ENCODE measurements at places on chromosomes 11 and 22.

DNA sequence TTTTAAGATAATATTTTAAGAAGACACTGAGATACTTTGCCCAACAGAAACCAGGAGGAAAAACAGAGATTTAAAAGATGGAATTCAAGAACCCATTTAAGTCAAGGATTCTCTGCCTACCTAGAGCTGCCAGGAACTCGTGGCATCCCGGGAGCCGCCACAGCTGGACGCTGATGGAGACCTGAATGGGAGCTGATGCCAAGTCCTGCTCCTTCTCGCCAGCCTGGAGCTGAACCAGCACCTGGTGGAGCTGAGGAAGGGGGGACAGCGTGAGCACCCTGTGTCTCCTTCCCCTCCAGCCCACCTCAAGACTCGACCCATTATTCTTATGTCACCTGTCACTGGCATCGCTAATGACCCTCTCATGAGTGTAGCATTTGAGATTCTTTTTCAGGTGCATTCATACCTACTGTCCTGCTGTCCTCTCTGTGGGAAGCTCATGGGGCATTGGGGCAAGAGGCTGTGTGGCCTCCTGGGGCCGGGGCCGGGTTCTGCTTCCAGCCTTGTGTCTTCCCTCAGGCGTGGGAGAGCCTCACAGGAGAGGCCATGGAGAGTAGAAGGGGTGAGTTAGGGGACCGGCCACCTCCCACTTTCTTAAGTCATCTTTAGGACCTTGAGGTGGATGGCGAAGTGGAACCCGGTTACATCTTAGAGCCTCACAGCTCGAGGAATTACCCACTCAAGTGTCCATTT is 70.8 kb upstream of the PITPNB start:
- DNase-seq: no peak

GRCh38 chr11:98234698-98235097 is 786.1 kb upstream of the CNTN5 start:
- DNase-seq: no peak

DNA sequence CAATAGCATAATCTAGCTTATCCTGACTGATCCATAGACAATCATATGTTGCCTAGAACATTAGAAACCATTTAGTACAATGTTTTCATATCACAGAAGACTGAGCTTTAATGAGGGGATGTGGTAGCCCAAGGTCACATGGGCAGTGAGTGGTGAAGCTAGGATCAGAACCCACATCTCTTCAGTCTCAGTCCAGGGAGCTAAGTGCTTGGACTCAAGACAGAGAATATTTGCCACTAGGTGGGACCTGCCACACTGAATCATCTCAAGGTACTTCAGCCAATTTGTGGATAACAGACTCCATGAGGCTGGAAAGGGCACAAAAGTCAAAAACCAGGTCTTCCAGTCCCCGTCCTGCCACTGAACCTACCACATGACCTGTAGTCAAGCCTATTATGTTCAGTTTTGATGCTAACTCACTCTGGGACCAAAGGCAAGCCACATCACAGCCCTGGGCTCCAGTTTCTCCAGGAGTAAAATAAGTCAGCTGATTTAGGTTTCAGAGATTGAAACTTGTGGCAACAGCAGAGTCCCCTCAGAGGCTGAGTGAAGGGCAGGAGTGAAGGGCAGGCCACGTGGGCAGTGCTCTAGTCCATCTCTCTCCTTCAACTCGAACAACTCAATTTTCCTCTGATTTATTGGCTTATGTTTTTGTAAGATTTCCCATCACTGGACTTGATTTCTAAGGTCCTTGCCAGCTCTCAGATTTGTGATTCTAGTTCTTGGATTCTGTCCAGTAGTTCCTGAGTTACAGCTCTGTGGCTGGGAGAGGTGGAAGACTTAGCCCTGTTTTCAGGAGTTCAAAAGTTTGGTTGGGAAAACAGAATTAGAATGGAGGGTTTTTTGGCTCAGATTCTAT is 84.6 kb upstream of the PHOX2A start:
- no peak for DNase-seq

DNA sequence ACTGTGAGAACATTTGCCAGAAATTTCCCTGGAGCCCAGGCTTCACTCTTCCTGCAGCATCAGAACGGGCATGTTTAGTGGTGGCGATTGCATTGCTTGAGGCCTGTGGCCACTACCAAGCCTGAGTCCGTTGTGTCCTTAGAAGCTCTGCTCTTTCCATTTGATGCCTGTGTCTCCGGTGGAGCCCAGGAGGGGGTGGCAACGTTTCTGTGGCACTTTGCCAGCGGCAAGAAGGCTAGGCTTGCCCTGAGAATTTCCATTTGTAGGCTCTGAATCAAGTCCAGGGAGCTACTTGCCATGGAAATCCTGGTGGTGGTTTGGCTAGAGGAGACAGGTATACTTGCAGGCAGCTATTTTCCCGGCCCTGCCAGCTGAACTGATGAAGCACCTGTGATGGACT is 47.1 kb downstream of the ADAMTS8 start:
- no peak for DNase-seq

DNA sequence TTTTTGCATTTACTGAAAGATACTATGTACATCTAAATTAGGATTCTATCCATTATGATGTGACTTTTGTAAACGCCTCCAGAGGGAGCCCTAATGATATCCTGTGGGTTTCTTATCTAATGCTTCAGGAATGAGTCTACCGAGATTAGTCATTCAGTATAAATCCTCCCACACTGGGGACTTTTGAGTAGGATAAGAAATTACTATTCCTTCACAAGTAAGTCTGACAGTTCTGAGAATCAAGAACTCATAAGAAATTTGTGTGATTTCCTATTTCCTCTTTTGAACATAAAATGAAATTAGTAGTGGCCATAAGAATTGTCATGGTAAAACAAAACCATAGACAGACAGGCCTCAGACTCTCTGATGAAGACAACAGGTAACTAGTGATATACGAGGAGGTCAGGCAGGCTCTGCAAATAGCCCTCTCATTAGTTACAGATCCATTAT is 10.0 kb upstream of the OR5M1 start:
- peak; percentile 11 for DNase-seq

DNA sequence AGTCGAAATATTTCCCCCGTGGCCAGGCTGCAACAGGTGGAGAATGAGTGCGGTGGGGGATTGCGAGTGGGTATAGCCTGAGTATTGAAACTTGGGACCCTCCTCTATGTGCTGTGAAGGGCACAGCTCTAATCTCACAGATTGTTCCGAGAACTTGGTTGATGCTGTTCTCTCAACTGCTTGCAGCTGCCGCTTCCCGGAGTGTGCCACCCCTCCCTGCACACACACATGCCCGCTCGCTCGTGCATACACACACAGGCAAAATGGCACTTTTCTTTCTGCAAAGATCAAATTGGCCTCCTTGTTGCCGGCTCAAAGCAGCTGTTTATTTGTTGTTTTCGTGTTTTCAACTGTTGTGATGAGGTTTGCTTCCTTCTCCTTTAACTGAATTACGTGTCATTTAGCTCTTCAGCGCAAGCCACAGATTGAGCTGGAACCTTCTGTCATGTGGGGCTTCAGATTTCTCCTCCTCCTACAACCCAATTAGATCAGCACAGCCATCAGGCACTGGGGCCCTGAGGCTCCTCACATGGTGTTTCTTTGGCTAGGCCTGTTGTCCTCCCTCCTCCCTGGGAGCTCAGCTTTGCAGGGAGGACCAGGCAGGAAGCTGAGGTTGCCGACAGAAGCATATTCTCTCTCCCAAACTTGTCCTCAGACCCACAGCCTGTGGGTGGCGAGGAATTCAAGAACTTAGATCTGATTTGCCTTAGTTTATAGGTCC is 13.9 kb upstream of the B3GAT1 start:
- DNase-seq: no peak

- no peak for DNase-seq
Observed at GRCh38 chr11:74681686-74682651, 49.3 kb downstream of the CHRDL2 start.

DNA sequence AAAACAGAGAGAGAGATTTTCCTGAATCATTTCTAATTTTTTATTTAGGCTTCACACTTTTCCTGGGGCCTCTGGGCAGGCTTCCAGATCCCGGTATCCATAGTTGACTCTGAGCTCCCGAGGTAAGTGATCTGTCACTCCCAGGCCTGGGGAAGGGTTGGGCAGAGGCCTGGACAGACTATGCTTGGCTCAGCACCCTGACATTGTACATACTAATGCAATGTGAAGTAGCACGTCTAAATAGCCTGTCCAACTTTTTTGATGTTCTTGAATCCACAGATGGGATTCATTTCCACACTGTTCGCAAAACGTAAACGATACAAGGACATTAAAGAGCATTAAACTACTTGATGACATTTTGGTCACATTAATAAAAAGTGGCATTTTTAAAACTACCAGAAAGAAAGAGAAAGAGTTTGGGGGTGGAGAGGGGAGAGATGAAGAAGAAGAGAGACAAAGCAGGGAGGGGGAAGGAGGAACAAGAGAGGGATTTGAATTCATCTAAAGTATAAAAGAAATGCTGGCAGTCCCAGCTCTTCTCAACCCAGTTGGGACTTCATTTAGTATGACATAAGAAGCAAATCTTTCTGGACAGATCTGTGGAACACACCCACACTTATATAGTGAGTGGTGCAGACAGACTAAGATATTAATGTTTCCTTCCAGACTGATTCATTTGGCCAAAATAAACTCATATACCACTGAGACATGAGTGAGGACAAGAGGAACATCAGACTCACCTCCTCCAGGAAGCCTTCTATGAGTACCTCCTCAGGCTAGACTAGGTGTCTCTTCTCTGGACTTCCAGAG is 514.2 kb downstream of the SOX6 start:
- no peak for DNase-seq

DNA sequence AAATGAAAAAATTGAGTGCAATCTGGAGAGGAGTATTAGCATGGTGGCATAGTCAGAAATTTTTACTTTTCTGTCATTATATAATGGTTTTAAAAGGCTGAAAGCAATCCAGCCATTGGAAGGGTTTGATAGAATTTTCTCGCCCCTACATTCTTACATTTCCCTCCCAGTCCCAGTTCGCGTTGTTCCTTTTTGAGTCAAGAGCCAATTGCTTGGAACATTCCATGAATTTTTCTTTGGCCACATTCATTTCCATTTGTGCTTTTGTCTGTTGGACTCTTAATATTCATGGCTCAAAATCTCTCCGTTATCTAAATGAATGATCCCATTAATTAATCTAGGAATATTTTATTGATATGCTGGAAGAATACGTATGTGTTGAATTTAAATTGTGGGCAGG is 66.0 kb downstream of the GRK3 start:
- no peak for DNase-seq

DNA sequence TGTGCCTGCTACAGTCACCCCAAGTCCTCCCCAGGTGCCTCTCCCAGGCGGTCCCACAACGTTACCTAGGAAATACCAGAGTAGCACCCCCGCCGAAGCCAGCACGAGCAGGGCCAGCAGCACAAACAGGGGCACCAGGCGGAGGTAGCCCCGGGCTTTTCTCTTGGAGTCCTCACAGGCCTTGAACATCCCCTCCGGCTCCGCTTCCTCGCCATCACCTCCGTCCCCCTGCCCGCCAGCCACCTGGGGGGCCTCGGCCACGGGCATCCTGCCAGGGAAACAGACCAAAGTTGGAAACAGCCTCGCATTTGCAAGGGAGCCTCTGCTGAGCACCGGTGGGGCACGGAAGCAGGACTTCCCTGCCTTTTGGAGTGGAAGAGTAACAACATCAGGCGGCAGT is 6.4 kb downstream of the TMPRSS6 start:
- no peak for DNase-seq

DNA sequence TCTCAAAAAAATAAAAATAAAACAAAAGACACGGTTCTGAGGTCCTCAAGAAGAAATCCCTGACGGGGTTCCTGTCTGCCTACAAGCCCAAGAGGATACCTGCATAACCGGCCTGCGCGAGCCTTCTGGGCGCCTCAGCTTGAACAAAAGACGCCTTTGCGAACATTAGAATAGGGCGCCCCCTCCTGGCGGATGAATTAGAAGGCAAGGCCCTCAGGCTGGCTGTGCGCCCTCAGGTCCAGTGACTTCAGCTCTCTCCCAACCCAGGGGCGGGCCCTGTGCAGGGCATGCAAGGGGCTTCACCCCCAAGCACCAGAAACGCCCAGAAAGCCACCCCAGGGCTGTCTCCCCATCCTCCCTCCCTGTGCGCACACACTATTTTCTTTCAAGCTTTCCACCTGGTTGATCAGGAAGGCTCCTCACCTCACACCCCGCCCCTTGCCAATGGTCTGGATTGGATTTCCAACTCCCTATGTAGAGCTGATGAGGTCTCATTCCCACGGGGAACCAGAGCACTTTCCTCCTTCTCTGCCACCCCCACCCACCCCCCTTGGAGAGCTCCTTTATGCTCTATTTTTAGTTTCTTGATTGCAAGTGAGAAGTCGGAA is 273.3 kb downstream of the BUD13 start:
- peak; percentile 82 for DNase-seq
